ENCODE measurements at places on chromosomes 11 and 22.

DNA sequence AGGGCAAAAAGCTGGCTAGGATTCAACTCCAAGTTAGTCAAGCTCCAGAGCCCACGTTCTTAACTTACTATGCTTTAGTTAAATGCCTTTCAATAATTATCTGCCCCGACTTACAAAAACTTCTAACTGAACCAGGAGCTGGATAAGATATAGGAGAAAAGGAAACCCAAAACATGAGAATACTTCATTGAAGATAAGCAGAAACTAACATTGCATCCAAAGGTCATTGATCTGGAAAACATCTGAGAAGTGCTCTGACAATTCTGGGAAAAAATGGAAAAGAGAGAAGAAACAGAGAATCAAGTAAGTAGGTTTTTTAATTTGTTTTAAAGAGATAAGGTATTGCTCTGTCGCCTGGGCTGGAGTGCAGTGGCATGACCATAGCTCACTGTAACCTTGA lies 27.2 kb downstream of the ACAT1 start:
- no peak for DNase-seq

GRCh38 chr11:72001285-72001684 lies 2.6 kb downstream of the IL18BP start:
- DNase-seq = no peak

DNA sequence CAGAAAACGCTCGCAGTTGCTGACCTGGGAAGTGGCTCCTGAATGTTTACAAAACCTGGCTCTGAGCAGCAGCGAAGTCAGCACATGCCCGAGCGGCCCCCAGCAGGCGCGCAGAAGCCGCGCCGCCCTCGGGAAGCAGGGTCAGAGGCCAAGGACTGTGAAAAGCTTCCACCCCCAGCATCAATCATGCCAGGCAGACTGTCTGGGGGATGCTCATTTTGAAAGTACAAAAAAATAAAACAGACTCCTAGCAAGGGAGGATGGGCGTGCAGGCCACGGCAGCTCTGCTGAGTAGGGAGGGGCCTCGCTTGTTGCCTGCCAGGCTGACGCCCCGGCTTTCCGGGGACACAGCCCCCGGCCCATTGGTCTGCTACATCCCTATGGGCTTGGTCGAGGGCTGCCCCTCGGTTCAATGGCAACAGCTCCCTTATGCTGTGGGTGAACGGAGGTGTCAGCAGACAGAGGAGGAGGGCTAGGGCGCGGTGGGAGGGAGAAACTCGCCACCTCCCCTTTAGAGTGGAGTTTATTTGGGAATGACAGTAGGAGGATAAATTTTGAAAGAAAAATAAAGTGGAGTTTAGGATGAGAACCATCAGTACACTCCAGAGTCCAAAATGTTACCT lies 37.7 kb upstream of the GNB1L start:
- DNase-seq = peak; percentile 70

DNA sequence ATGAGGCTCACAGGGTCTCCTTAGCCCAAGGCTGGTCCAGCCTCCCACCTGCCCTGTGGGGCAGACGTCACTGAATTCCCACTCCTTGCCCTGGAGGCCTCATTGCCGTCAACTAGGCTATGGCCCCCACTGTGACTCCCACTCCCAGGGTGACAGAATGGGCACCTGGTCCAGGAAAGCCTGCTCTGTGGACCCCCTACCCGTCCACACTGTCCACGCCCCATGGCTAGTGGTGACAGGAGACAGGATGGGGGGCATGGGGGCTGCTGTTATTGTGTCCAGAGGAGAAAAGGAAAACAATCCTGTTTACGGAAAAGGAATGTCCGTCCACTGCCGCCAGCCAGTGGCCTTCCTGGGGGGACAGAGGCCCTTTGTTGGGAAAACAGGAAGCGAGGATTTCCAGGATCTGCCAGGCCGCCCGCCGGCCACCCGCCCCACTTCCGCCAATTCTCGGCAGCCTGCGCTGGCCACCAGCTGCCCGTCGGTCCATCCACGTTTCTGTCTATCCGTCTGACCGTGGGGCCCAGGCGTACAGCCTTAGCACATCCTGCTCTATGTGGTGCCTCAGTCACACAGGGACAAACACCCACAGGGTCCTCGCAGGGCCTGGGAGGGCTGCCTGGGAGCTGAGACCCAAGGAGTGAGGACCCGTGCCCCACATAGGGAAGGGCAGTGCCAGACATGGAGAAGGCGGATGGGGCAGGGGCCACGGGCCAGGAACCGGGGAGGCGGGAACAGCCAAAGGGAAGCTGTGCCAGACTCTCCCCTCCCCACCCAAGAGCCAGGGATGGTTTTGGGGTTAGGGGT lies 19.5 kb downstream of the CRELD2 start:
- no peak for DNase-seq

GRCh38 chr11:125332821-125333220 lies 163.2 kb downstream of the FEZ1 start:
- DNase-seq = no peak

DNA sequence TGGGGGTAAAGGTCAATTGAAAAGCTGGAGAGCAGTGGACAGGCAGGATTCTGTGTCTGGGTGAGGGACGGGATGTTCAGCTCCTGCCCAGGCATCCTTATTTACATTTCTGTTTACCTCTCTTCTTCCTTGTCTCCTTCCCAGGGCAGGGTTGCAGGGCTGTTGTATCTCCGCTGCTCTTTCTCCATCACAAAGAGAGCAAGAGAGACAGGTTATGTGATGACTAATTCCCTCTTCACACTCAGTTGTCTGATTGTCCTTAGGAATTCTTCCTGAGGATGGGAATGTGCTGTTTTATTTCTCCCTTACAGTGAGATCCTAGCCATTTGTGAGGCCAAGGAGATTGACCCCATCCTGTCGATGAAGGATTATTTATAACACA lies 104.9 kb downstream of the VPREB1 start:
- DNase-seq = no peak

GRCh38 chr22:27573280-27574001 lies 228.1 kb downstream of the MN1 start:
- DNase-seq = peak; percentile 23

GRCh38 chr22:50010676-50011446 lies 1.7 kb downstream of the IL17REL start:
- DNase-seq = no peak

DNA sequence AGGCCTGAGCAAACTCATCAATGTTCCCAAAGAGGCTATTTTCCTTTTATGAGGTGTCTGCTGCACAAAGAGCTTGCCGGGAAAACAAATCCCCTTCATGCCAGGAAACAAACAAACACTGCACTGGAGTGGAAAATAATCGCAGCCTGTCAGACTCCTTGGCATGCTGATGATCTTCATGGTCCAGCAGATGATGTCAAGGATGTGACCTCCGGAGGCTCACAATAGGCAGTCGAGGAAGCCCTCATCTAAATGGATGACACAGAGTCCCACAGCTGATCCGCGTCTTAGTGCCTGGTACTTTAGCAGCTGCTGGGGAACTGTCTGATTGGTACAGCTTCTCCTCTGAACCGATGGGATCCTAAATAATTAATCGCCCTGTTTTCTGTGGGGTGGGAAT lies 187.6 kb downstream of the TENM4 start:
- no peak for DNase-seq

GRCh38 chr11:18027475-18027874 lies 14.6 kb upstream of the SERGEF start:
- DNase-seq = peak; percentile 19

- peak; percentile 89 for DNase-seq
Observed at GRCh38 chr22:46547883-46548244, 10.4 kb upstream of the CELSR1 start.

- DNase-seq = peak; percentile 66
Observed at GRCh38 chr11:70298243-70298915, 27.9 kb downstream of the PPFIA1 start.

- no peak for DNase-seq
Observed at GRCh38 chr11:67113231-67113721, 5.8 kb upstream of the KDM2A start.

GRCh38 chr11:38648604-38649003 lies 2050.6 kb upstream of the RAG2 start:
- DNase-seq = peak; percentile 5

GRCh38 chr11:10261821-10262220 lies 32.2 kb downstream of the SBF2 start:
- DNase-seq = peak; percentile 19

GRCh38 chr11:118046051-118046963 lies 30.6 kb upstream of the TMPRSS4 start:
- DNase-seq = no peak

DNA sequence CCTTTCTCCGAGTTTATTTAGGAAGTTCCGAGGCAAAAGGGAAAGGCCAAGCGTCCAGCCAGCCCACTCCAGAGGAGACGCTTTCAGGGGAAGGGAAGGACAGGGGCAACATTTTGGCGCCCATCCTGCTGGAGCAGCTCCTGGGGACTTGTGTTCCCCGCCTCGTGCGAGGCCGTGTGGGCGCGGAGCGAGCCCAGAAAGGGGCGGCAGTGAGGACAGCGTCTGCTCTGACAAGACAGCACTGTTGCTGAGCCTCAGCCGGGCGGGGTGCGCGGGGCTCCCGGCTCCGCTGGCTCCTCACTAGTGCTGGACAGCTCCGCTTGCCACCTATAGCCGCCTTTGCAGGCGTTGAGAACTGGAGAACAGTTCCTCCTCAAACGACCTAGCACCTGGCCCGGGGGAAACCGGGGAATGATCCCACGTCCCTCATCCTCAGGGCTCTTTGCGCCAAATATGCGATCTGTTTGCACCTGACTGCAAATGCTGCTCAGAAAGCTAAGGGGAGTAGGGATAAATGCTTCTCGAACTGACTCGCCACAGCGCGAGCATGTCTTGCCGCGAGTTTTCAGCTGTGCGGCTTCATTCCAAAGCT lies 722 bp upstream of the GUCY1A2 start:
- peak; percentile 84 for DNase-seq

GRCh38 chr22:23178512-23179254 lies 1.6 kb upstream of the BCR start:
- peak; percentile 65 for DNase-seq

DNA sequence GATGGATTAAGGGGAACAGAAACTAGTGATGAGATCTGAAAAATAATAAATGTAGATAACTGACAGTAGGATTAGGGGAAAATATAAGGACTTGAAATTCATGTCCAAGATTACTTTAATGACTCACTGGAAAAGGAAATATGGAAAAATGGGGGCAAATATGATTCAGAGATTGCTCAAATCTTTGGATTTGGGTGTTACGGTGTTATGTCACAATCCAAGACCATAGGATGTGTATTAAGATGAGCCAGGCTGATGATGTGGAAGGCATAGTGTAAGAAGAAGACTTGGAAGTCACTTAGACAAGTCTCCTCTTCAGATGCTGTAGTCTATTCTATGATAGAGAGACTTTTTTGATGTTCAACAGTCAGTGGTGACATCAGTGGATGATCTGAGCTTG lies 323.7 kb downstream of the LUZP2 start:
- DNase-seq = no peak

GRCh38 chr11:101456812-101457211 lies 127.0 kb downstream of the TRPC6 start:
- DNase-seq = peak; percentile 33

DNA sequence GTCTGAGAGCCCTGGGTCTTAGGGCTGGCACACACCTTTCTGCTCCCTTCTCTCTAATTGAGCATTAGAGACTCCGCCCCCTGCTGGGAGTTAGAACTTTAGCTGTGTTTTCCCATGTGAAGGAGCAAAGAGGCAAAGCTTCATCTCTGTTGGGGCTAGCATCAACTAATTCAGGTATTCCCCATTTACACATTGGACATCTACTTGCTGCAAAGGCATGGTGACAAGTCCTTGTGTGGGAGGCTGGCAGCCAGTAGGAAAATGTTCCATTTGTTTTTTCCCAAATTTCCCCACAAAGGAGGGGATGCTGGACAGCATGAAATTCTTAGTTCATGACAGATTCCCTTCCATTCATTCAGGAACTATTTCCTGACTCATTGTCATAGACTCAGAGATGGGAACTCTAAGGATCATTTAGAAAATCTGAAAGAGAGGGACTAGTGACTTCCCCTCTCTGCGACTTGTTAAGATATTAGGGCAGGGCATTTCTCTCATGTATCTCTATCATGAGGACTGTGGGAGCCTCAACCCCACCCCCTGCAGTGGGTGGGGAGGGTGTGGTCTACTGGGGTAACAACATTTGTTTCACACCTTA lies 3.6 kb downstream of the CD44 start:
- DNase-seq = no peak

GRCh38 chr22:24145446-24146193 lies 35.7 kb upstream of the SUSD2 start:
- no peak for DNase-seq

- DNase-seq = no peak
Observed at GRCh38 chr11:87740968-87741367, 434.3 kb downstream of the RAB38 start.

GRCh38 chr22:26503758-26504157 lies 8.5 kb downstream of the TFIP11 start:
- no peak for DNase-seq

DNA sequence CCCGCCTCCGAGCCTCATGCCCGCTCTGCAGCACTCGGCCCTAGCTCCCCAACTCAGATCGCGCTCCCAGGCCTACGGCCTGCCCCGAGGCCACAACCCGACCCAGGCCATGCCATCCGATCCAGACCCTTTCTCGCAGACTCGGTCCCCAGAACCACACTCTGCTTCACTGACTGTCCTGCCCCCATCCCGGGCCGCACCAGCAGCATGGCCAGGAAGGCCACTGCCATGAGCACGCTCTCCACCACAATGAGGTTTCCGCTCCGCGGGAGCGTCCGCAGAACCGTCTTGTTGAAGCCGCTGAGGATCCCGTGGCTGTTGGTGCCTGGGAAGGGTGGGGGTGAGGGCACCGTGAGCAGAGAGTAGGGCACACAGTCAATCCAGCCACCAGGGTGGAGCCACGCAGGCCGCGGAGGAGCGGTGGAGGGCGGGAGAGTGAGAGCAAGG lies 6.4 kb downstream of the UNC93B1 start:
- DNase-seq = no peak

DNA sequence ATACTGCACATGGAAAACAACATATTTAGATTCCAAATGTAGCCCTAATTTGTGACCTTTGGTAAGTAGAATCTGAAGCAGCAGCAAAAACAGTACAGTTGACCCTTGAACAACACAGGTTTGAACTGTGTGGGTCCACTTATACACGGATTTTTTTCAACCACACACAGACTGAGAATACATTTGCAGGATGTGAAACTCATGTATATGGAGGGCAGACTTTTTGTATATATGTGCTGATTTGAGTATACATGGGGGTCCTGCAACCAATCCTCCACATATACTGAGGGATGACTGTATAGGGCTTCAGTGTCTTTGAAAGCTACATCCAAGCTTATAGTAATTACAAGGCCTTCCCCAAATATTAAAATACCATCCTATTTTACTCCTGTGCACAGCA lies 120.5 kb downstream of the MPPED2 start:
- no peak for DNase-seq

GRCh38 chr22:16601437-16602223 lies 9.0 kb upstream of the CCT8L2 start:
- DNase-seq = no peak

All from choroid plexus epithelial cell (primary cell).